ENCODE measurements at places on chromosomes 11 and 22. TPM values are rescaled to one million over a fixed set of nuclear protein-coding genes. Genes with fewer than 3 reads are reported as not detected.

DNA sequence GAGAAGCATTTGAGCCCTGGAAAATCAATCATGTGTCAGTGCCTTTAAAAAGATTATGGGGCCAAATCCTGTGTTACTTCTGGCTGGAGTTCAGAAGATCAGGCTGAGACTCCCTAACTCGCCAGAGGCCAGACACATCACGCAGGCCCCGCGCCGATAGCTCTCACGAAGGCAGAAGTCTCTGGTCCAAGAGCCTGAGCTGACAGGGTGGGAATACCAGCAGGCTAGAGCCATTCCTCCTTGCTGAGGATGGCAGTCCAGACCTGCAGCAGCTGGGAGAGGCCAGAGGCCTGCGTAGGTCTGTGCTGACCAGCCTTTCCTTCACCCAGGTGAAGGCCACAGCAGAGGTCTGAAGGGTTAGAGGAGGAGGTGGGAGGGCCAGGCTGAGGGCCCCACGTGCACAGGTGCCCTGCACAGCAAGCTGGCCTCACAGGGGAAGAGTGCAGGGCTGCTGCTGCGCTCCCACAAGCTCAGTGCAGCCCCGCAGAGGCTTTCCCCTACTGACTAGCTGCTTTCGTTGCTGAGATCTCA is 52.9 kb downstream of the ST14 start:
- DNase-seq: no peak

DNA sequence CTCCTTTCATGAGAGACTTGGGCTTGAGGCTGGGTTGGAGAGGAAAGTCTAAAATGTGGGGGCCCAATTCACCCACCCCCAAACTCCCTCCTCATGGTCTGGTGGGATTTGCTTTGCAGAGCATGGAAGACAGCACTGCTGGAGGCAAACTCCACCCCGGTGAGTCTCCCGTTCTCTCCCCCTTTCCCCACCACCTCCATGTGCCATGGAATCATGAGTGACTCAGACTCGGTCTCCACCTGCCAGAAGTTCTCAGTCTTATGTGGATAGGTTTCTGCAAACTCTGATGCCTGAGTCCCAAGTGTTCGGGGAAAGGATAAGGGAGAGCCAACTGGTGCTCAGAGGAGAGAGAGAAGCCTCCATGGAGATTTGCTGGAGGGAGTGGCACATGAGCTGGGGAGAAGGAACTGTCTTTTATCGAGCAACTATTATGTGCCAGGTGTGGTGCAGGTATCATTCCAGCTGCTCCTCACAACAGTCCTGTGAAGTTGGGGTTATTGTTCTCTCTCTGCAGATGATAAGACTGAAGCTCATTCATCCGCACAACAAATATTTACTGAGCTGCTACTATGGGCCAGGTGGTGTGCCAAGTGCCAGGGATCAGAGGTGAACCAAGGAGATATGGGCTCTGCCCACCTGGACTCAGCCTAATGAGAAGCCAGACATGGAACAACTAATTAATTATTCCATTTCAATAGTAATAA is 6.6 kb downstream of the PLEKHB1 start:
- DNase-seq: no peak

DNA sequence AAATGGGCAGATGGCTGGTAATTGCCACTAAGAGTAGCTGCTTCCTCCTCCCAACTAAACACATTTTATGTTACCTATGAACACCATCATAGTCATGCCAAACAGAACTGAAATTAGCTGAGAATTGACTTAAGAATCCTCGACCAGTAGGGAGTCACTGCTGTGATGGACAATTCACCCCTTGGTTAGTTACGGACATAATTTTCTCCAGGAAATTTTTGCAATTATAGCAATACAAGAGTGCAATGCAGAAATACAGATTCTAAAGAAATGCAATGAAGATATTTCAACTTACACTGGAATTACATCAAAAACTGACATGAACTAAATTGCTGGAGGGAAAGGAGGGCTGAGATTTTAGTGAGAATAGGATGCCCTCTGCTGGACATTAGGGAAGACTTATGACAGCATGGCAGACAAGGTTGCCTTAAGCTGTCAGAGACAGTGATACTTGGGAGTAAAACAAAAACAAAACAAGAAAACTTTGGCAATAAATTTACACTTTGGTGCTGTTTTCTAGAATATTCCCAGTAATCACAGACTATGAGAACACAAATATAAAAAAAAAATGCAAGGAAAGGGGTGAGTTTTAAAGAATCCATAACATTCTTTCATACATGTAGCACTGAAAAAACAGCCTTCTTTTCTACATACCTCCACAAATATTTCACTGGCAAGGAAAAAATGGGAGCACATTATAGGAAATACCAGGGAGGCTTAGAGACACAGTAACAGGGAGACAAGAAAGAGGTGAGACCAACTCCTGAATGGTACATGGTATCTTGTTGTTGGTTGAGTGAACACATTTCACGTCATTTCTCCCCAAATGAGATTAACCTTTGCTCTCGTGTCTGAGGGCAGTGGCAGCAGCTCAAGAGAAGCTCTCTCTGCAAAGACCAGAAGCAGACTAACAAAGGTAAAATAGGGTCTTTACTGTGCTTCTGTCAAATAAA is 11.2 kb upstream of the PPP2R1B start:
- DNase-seq: no peak

- no peak for DNase-seq
These were observed 49.7 kb downstream of the LIF start for GRCh38 chr22:30196880-30197336.

DNA sequence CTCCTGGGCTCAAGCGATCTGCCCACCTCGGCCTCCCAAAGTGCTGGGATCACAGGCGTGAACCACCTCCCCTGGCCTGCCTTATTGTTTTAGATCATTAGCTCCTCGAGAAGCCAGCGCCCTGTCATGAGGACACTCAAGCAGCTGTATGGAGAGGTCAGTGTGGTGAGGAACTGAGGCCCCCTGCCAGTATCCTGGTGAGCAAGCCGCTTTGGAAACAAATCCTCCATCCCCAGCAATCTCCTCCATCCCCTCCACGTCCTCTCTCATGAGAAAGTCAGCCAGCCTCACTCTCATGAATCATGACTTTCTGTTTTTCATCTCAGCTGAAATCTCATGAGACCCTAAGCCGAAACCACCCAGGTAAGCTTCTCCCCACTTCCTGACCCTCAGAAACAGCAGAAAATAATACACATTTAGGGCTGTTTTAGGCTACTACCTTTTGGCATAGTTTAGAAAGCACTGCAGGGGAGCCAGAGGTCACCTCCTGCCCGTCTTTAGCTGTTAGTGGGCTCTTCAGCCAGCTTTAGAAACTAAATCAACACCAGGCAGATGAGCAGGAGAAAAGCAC is 56.0 kb downstream of the CTTN start:
- DNase-seq: no peak

CCDC89 gene
- total RNA-seq: 0.47 TPM

- DNase-seq: no peak
These were observed 5.8 kb downstream of the THRSP start for GRCh38 chr11:78069465-78069864.

GRCh38 chr11:69378303-69379141 is 84.6 kb downstream of the MYEOV start:
- DNase-seq: no peak

MMP12 gene
- total RNA-seq: not detected

- no peak for DNase-seq
These were observed 261.4 kb downstream of the DDX10 start for GRCh38 chr11:108926171-108926840.

MEI1 gene
- 0.16 TPM for total RNA-seq

SLC22A6 gene
- 8.4 TPM for total RNA-seq
